Thoracic aorta (tissue), 2 donors: ENCODE measurements at places on chromosomes 6 and 20. TPM values are rescaled to one million over a fixed set of nuclear protein-coding genes. Genes with fewer than 3 reads are reported as not detected.

DNA sequence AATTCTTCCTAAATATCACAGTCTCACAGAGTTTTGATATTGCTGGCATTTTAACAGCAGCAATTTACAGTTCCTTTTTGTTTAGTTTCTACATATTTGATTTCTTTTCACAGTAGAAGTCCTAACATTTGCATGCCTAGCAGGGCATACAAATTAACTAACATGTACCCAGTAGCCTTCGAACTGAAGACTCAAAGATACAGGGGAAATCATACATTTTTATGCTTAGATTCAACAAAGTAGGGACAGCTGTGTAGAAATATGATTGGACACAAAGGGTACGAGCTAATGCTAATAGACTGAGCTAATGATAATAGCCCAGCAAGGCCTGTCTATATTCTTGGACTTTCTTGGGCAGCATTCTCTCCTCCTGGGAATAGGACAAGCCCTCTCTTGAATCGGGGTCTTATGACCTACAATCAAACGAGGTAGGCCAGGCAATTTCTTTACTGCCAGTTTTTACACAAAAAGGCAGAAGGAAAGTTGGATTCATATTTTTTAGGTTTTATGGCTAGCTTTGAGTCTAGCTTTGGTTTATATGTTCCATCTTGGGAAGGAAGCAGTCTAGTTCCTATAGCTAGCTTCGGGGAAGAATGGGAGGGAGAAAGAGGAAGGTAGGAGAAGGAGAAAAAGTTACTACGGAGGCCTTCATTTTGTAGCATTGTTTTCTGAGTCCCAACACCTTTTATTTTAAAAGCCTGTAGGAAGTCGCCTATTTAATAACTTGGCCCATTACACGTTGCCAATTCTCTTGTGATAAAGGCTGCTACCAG is 115.8 kb downstream of the HFE start:
- DNase-seq, result no peak

- DNase-seq, result no peak
Measured at GRCh38 chr6:52546192-52546591, 30.7 kb downstream of the TRAM2 start.

The SLC35F1 gene
- 3.0 TPM for total RNA-seq

DNA sequence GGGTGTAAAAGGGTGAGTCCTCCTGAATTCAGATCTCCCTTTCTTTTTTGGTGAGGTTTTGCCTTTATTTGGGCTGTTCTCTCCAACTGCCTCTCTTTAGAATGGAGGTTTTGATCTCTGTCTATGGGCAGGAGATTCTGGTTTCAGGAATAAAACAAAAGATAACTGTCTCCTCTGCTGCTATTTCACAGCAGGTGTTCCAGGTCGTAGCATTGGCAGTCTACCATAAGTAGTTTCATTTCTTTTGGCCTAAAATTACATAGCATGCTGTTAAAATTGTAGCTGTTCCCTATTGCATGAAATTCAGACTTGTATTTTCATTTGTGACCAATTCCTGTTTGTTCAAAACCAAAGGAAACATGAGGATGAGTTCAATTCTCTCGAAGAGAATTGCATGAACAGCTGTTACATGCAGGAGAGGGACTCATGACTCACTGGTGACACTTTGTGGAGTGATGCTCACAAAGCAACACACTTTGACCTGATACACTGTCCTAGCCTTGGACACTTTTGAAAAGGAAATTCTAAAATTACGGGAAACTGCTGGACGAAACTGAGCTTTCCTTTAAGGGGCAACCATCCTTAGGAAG is 76.8 kb upstream of the SIRPG start:
- DNase-seq, result no peak

GRCh38 chr6:8113131-8113654 is 10.8 kb upstream of the EEF1E1 start:
- no peak for DNase-seq

- DNase-seq, result no peak
Measured at GRCh38 chr20:11371831-11372230, 545.9 kb upstream of the BTBD3 start.

DNA sequence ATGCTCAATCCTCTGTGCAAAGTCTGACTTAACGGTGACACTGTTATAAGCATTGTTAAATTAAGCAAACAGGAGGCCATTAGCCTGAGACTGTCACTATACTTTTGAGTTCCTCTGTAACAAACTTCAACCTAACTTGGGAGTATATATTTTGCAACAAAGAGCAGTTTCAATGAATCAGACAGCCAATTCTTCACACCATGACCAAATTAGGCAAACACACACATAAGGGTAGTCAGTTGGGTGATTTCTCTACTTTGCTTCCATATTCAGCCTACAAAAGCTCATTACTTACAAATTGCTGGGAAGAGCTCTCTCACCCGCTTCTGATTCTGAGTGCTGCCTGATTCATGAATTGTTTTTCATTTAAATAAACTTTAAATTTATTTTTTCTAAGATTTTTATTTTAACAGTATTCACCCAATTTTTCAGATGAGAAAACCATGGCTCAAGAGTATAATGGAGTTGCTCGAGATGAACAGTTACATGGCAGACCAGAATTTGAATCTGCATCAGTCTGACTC is 60.5 kb downstream of the HACE1 start:
- DNase-seq, result no peak

DNA sequence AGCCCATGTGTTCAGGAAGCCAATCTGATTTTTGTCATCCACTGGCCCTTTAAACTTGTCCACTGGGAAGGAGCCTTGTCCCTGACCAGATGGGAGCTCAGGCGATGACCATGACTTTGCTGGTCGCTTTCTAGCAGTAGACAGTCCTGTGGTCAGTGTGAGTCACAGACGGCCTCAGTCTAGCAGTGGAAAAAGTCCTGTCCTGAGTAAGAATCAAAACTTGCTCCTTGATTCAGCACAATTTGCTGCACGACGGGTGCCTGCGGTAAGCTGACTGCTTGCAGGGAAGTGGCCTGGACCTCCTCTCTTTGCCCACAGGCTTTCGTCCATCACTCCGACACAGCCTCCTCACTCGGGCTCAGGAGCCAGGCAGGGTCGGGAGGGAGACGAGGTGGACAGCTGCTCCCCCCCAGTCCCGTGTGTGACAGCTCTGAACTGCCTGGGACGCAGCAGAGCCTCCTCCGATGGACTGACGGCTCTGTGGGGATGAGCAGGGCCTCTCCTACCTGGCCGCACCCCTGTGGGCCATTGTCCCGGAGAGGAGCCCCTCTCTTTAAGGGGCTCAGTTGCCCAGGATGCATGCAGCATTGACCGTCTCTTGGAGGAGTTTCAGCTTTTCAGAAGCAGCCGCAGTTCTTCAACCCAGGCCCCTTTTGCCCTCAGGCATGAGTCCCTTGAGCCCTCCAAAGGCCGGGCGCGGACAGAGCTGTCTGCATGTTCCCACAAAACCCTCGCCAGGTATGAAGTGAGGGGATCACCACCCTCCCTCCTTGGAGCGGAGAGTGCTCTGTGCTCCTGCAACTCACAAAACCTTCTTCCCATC is 209.2 kb downstream of the ANKRD60 start:
- DNase-seq, result no peak

DNA sequence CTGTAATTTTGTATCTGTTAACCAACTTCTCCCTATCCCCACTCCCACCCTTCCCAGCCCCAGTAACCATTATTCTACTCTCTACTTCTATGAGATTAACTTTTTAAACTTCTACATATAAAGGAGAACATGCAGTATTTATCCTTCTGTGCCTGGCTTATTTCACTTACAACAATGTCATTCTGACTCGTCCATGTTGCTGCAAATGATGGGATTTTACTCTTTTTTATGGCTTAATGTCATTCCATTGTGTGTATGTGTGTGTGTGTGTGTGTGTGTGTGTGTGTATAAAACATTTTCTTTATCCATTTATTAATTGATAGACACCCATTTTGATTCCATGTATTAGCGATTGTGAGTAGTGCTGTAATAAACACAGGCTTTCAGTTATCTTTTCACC is 76.1 kb downstream of the COL19A1 start:
- no peak for DNase-seq
